ENCODE measurements at places on chromosomes 11 and 22. TPM values are rescaled to one million over a fixed set of nuclear protein-coding genes. Genes with fewer than 3 reads are reported as not detected.

Gene OR51I1
- 0.28 TPM for total RNA-seq

Gene PAMR1
- total RNA-seq, result 499 TPM

Gene TMEM191B
- 0.65 TPM for total RNA-seq

Gene KRTAP5-2
- not detected for total RNA-seq

Gene MMP27
- total RNA-seq, result not detected

Gene NXPE1
- total RNA-seq, result 0.09 TPM

Measured in smooth muscle cell of bladder (primary cell).